Activated T-helper 17 cell treated with anti-CD3 and anti-CD28 coated beads, Interleukin-2, amount 50 U/mL, for 72 hours (primary cell): ENCODE measurements at places on chromosomes 5 and 9. TPM values are rescaled to one million over a fixed set of nuclear protein-coding genes. Genes with fewer than 3 reads are reported as not detected.

GRCh38 chr5:173689737-173690360 is 73.4 kb upstream of the BOD1 start:
- no peak for ATAC-seq

DNA sequence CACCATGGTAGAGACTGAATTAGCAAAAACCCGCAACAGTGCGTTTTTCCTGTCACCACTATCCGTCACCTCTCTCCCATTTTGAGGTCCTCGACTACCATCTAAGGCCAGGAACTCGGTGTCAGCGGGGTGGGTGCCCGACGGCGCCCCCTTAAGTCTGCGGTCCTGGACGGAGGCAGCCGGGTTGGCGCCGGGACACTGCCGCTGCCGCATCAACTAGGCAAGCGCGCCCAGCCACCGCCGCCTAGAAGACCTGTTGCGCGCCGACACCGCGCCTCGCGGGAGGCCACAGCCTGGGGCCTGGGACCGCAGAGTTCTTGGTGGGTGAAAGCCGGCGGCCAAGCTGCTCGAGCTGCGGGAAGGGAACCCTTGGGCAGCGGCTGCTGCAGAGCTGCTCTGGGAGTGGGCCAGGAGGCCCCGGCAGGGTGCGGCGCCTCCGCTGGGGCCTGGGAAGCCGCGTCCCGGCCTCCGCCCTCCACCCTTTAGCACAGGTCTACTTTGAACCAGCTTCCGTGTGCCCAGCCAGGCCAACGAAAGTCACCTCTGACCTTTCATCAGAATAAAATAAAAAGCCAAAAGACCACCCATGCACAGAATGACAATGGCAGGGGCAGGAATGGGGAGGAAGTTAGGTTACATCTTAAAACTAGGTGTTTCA is 3.5 kb downstream of the FOXB2 start:
- no peak for ATAC-seq

DNA sequence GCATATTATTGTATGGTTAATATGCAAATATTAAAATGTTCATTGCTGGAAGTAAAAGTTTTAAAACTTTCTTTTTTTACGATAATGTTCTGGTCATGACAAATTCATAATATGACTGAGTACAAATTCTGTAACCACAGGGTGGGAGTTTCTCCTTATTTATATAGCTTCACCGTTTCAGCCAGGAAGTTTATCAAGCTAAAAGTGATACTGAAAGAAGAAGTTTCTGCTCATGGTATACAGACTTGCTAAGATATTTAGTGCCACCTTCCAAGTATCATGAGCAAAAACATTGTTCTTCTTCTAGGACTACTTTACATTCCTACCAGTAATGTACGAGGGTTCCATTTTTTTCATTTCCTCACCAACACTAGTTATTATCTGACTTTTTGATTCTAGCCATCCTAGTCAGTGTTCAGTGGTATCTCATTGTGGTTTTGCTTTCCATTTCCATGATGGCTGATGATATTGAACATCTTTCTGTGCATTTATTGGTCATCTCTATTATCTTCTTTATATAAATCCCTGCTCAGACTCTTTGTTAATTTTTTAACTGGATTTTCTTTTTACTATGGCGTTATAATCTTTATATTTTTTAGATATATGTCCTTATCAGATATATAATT is 94.2 kb upstream of the PRRC1 start:
- ATAC-seq: no peak

DNA sequence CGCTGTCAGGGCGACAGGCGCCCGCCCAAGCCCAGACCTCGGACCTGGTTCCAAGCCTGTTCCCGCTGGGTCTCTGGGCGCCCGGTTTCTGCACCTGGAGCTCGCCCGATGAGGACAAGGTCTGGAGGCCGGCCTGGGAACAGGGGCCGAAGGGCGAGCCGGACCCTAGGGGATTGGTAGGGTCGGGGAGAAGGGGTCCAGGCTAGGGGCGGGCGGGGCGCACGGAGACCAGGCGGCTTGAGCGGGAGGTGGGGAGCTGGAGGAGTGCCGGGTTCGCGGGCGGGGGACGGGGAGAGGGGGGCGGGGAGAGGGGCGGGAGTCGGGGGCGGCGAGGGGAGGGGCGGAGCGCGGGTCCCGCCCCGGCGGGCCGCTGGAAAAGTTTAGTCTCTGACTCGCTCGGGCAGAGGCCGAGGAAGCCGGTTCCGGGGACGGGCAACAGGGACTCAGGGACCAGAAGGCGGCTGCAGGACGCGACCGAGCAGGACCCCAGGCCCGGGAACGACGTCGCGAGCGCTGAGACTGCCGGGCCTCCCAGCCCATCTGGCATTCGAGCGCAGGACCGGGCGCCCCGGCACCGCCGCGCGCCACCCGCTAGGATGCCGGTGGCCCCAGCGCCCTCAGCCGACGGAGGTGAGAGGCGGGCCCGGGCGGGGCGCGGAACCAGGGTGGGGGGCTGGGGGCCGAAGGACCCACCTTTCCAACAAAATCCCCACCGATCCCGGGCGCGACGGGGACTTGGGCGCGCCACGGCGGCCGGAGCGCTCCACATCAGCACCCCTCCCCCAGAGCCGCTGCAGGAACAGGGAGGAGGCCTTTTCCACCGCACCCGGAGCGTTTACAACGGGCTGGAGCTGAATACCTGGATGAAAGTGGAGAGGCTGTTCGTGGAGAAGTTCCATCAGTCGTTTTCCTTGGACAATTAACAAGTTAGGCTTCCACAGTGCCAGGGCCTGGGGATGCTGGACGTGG is at the start of gene S1PR3:
Gene S1PR3, plus strand, starts transcription at position 403 of the 969 bp plus-strand sequence. CDS start 9,733 bp downstream, outside the sequence.
- ATAC-seq: no peak

DNA sequence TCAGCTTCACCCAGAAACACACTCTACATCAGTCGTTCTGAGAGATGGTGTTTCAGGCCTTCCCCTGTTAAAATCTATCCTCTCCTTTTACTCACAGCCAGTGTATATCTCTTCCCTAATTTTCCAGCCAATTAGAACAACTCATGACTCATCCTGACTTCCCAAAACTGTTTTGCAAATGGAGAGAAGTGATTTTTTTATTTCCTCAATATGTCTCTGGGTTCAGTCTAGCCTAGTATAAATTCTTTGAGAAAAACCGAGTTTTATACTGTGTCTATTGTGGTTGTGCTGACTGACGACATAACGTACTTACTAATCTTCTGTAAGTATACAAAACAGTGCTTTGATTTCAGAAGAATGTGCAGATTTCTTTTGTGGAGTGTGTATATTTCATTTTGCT is 28.4 kb upstream of the CAST start:
- ATAC-seq: no peak

DNA sequence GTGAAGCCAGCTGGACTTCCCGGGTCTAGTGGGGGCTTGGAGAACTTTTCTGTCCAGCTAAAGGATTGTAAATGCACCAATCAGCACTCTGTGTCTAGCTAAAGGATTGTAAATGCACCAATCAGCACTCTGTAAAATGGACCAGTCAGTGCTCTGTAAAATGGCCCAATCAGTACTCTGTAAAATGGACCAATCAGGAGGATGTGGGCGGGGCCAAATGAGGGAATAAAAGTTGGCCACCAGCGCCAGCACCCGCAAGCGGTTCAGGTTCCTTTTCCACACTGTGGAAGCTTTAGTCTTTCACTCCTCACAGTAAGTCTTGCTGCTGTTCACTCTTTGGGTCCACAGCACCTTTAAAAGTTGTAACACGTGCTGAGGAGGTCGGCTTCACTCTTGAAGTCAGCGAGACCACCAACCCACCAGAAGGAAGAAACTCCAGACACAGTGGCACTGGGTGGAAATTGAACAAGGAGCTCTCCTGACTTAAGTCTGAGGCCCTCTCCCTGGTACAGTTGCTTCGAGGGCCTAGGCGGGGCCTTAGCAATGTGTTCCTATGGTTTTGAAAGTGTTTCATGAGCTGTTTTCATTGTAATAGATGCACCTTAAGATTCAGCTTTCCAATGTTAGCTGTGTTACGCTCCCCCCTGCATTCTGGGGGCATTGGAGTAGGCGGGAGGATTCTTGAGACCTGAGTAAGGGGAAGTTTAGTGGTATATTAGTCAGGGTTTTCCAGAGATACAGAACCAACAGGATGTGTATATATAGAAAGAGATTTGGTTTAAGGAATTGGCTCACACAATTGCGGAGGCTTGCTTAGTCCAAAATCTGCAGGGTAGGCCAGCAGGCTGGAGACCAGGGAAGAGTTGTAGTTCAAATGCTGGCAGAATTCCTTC is 21.5 kb upstream of the MYO10 start:
- ATAC-seq: no peak

DNA sequence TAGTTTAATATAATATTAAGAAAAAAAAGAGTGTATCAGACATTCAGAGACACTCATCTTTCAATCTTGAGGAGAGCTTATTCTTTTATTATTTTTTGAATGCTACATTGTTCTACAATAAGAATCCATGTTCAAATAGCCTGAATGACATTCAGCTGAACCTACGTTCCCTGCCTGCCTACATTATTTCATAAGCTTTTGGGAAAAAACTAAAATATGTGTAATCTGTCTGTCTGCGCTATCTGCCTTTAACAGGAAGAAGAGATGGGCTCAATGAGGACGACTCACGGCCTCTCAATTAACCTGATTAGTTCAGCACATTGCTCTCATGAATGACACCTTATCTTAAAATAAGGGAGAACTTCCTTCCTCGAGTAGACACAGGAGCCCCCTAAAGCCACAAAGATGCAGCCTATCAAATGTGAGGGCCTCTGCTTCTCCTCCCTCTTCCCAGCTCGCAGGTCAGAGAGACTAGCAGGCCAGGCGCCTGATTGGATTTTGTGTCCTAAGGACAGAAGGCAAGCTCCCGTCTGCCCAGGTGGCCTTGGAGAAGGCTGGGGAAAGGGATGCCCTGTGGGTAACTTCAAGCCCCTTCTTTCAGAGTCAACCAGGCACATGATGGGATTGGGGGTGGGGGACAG is 37.8 kb downstream of the EBF1 start:
- no peak for ATAC-seq

- peak; percentile 28 for ATAC-seq
These were observed 23.3 kb upstream of the UGT3A2 start for GRCh38 chr5:36089989-36090388.

GRCh38 chr5:102651466-102651865 is 103.6 kb upstream of the PAM start:
- no peak for ATAC-seq

DNA sequence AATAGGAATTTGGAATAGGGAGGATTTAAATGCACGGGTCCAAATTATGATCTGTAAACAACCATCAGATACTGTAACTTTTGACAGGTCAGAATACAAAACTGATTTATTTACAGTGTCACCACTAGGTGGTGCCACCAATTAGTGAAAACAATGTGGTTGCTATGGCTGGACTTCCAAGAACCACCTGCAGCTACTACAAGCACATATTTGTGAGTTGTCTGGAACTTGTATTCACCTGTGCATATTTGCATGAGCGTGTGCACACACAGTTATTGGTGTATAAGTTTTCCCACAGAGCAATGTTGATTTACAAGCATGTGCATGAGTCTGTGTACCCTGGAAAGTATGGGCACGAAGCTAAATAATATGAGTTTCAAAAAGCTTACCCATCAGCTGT is 3.0 kb upstream of the HRCT1 start:
- peak; percentile 52 for ATAC-seq

GRCh38 chr5:129857116-129857515 is 47.1 kb upstream of the CHSY3 start:
- no peak for ATAC-seq

- ATAC-seq: no peak
These were observed 12.5 kb upstream of the SEC16A start for GRCh38 chr9:136495238-136495800.

PTPRD gene
- total RNA-seq: 0.04 TPM

PRDM9 gene
- not detected for total RNA-seq

GALT gene
- total RNA-seq: 66.7 TPM

PCDHGA5 gene
- total RNA-seq: 0.11 TPM

LTC4S gene
- 1.3 TPM for total RNA-seq

PTGES gene
- total RNA-seq: not detected

DEPDC1B gene
- 37.9 TPM for total RNA-seq

ACER2 gene
- 2.9 TPM for total RNA-seq
